ENCODE measurements at places on chromosomes 4 and X.
A peak's percentile ranks its signal among the peaks of the same experiment; 100 is the strongest.

- DNase-seq = no peak
Observed at GRCh38 chr4:72858328-72858727, 211.2 kb downstream of the COX18 start.

GRCh38 chrX:72030431-72030830 is 101.3 kb downstream of the RTL5 start:
- no peak for DNase-seq

DNA sequence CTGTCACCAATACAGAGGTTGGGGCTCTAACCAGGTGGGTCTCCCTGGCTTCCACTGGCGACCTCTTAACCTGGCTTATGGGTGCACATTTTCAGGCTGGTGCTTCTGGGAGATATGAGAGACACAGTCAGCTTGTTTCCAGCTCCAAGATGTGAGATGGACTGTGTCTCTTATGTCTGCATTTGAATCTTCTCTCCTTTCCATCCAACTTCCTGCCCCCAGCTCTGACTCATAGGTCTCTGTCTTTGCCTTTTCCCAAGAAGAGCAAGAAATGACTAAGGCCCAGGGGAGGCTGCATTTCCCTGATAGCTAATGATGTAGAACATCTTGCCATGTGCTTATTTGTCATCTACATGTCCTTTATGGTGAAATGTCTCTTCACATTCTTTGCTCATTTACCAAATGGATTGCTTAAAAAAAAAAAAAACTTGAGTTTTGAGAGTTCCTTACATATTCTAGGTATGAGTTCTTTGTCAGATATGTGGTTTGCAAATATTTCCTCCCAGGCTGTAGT is 3.2 kb upstream of the UXT start:
- no peak for DNase-seq

DNA sequence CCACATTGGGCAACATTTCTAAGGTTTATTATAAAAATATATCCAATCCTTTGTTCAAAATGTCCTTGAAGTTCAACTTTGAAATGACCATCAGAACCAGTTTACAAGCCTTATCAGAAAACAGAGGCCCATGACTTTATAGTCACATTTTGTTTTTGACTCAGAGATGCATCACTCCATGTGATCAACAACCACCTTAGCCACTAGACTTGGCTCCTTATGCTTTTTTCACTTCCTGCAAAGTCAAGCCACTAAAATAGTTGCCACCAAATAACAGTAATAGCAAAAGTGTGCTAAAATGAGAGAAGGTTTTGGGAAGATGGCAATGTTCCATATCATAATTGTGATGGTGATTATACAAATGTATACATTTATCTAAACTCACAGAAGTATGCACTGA is 181.7 kb downstream of the MAML3 start:
- DNase-seq = no peak

DNA sequence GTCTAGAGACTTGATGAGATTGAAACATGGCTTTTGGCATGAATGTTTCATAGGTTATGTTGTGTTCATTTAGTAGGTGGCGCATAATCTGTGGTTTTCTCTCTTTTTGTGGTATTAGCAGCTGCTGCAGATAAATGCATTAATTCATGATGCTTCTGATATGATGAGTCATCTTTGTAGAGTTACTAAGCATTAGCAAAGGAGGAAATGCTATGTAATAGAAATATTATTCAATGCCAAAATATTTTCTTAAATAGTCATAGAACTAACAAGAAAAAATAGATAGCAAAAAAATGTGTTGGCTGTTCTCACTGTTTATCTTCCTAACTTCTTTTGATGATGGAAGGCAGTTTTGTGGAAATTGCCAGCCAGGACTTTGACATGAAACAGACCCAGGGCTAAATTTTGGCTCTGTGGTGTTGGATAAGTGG is 3.6 kb downstream of the ZXDB start:
- DNase-seq = no peak

GRCh38 chrX:75107863-75108509 is 48.1 kb downstream of the ABCB7 start:
- DNase-seq = no peak

DNA sequence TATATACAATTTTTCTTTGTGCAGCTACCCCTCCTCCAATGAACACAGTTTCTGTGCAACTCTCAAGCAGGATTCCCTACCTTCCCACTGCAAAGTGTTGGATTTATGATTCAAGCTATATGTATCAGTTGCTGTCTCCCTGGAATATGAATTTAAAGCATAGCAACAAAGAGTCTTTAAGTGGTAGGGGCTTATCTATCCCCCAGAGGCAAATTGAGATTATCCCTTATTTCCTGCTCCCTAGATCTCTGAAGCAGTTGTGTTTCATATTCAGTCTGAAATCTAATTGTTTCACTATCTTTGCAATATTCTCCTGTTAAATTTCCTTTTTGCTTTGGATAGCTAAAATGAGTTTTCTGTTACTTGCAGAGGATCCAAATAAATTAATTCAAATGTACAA is 263.0 kb downstream of the IQCM start:
- DNase-seq = no peak

- DNase-seq = no peak
Observed at GRCh38 chrX:9184211-9184610, 150.3 kb upstream of the FAM9B start.

- no peak for DNase-seq
Observed at GRCh38 chrX:10797466-10797865, 177.1 kb upstream of the MID1 start.

GRCh38 chr4:138957302-138957701 is 58.3 kb upstream of the NOCT start:
- no peak for DNase-seq

DNA sequence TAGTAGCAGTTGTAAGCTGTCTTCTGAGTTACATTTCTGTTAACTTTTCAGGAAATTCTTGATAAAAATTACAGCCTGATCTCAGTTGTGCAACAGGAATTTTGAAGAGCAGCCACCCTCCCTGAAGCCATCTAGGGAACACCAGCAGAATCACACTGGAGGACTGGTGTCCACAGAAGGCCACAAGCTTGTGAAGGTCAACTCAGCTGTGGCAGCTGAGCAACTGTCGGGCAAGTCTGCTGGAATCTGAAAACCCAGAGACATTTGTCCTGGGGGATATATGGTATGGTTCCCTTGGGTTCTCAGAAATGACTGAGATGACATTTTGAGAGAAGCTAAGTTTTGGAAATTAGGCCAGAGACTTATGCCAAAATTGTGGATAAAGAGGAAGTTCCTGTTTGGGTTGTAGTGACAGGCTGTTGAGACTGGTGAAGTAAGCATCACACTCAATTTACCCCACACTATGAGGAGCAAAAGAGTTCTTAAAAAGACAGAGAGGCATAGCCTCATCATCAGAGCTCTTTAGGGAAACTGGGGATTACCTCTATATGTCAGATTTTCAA is 78.1 kb upstream of the TNIP3 start:
- no peak for DNase-seq

- DNase-seq = no peak
Observed at GRCh38 chrX:40964633-40965586, 120.3 kb upstream of the USP9X start.

- DNase-seq = no peak
Observed at GRCh38 chr4:36241771-36242170, 2.5 kb downstream of the ARAP2 start.

GRCh38 chrX:39619182-39620009 is 478.4 kb downstream of the BCOR start:
- no peak for DNase-seq

DNA sequence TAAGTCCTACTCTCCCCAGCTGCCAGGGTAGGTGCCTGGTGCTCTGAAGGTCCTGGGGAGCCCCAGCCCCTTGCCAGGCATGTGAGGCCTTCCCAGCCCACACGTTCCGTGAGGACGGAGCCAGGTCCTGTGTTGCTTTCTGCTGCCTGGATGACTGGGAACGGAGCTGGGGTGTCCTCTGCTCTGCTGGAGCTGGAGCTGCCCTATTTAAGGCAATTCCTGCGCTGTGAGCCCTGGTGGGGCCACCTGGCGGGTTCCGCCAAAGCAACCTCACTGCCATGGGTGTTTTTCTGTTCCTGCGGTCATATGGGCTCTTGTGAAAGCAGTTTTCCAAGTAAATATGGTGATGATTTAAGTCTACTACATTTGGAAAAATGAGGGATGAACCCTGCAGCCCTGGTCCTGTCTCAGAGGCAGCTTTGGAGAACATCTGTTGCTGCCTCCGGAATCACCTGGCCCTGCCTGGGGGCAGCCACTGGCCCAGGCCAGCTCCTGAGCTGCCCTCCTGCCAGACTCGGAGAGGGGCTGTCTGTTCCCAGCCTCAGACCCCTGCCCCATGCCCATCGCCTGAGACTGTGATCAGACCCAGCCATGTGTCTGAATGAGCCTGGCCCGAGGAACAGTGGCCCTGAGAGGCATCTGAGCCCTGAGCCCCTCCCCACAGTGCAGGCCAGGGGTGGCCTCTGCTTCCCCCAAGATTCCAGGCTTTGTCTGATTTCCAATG is 33.2 kb downstream of the FGFRL1 start:
- peak; percentile 3 for DNase-seq

- no peak for DNase-seq
Observed at GRCh38 chr4:101711590-101712260, 78.8 kb upstream of the BANK1 start.

- DNase-seq = no peak
Observed at GRCh38 chrX:15915959-15916703, 61.5 kb upstream of the AP1S2 start.

GRCh38 chr4:2835978-2836377 is 7.7 kb upstream of the ADD1 start:
- no peak for DNase-seq

- DNase-seq = no peak
Observed at GRCh38 chr4:87067124-87067885, 132.5 kb downstream of the AFF1 start.

DNA sequence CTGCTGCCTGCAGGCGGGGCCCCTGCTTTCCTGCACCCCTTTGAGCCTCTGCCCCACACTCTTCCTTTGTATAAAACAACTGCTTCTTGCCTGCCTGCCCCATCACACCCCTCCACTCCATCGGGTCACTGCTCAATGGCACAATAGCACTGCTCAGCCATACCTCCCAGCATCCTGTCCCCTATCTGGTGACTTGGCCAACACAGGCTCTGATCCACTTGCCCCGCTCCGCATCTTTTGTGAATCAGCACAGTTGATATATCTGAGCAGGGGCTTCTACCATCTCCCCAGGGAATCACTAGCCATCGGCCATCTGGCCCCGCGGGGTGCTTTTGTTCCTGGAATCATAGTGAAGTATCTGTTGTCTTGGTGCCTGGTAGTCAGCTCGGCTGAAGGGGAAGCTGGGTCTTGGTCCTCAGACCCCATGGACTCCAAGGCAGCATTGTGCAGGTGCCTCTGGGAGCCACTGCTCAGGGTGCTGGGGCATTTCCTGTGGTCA is 45.3 kb downstream of the MAP7D3 start:
- DNase-seq = no peak

DNA sequence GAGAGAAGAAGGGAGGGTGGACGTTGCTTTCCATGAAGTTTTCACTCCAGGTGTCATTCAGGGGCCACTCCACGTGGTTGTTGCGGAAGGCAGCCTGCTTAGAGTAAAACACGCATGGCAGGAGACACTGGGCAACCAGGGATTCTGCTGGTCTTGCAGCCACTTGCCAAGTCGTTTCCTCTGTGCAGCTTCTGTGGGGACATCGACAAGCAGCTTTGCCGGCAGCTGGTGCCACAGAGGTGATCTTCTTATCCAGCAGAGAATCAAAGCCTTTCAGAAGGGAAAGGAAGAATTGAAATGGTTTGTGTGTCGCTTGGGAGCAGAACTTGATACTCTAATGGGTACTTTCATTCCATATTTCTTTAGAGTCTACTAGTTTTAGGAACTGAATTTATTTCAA is 867.1 kb upstream of the TENM3 start:
- no peak for DNase-seq

DNA sequence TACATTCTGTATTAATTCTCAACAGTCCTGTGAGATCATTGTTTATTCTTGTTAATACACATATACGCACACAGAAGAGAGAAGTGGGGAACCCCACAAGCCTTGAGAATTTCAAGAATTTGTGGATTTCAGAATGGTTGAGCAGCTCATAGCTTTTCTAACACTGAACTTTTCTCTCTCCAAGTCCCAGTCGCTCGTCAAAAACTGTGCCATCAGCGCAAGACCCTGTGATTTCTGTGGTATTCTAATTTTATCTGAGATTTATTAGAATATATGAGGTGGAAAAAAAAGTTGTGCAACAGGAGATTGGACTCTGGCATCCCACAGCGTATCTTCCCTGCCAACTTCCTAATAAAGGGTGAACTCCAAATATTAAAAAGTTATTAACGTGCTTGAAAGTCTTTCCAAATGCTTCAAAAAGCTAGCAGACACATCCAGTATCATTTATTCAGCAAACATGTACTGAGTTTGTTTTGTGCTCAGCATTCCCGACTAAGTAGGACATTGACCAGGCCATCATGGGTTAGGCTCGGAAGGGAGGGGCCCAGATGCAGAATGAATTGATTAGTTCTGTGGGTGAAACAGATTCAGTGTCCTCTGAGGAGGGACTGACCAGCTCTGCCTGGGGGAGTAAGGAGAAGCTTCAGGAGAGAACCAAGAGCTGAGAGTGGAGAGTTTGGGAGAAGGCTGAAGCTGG is 165.6 kb downstream of the CBR4 start:
- DNase-seq = no peak

GRCh38 chr4:177367336-177367735 is 57.7 kb downstream of the NEIL3 start:
- DNase-seq = no peak

DNA sequence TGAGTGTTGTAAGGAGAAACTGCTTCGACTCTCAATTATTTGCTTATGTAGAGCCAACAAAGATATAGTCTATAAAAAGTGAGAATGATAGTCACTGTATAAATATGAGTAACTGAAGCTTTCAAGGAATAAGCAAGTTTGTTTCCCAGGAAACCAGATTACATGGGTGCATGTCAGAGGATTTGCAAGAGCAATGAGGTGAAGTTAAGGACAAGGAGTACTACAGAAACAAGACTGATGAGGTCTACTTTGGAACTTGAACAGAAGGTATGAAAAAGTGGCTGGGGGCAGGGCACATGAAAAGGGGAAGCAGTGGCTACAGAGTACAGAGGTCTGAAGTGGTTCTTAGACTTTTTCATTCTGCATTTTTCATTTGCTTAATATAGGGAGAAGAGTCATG is 321.0 kb upstream of the CXXC4 start:
- no peak for DNase-seq

DNA sequence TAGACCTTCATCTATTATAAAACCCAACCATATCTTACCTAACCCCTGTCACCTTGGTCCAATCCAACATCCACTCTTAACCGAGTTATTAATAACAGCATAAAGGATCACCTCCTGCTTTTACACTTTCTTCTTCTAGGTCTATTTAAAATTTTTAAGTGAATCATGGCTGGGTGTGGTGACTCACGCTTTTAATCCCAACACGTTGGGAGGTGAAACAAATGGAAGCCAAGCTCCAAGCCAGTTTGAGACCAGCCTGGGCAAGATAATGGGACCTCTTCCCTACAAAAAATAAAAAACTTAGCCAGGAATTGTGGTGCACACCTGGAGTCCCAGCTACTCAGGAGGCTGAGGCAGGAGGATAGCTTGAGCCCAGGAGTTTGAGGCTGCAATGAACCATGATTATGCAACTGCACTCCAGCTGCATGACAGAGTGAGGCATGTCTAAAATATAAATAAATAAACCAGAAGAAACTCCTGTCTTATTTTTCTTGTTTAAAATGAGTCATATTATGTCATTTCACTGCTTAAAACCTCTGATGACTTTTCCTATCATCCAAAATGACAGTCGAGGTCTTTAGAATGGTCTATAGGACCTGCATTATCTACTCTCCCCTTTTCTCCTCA is 188.4 kb downstream of the GASK1B start:
- no peak for DNase-seq

GRCh38 chr4:109729718-109730618 is at the start of gene PLA2G12A:
TSS of gene PLA2G12A (minus strand) at chr4:109730070. CDS start at chr4:109729809, 261 bp downstream.
- DNase-seq = peak; percentile 74
